ENCODE measurements at places on chromosomes 4 and X. TPM values are rescaled to one million over a fixed set of nuclear protein-coding genes. Genes with fewer than 3 reads are reported as not detected.

Gene ART3
- 0.09 TPM for total RNA-seq

Gene UNC5C
- total RNA-seq = 0.28 TPM

Gene PRKG2
- total RNA-seq = 4.6 TPM

Gene TCEAL6
- not detected for total RNA-seq

Gene SCML1
- 6.4 TPM for total RNA-seq

Gene SSX2B
- not detected for total RNA-seq

Gene CXCL10
- 0.09 TPM for total RNA-seq

Gene PHEX
- 0.46 TPM for total RNA-seq

Gene COL25A1
- 0.57 TPM for total RNA-seq

Gene MAOB
- total RNA-seq = 0.28 TPM

Gene TRIM75
- total RNA-seq = not detected

Gene HPGD
- 0.09 TPM for total RNA-seq

Gene EDNRA
- 8.0 TPM for total RNA-seq

Gene DKK2
- total RNA-seq = 0.09 TPM

Gene NUDT10
- total RNA-seq = 1.6 TPM

Gene MECP2
- total RNA-seq = 20.3 TPM

Gene CYLC1
- not detected for total RNA-seq

Gene TMEM154
- total RNA-seq = 2.3 TPM

Gene ZDHHC15
- under 0.01 TPM for total RNA-seq

Gene PLCXD1
- 2.6 TPM for total RNA-seq

Gene DCAF4L1
- 0.09 TPM for total RNA-seq

Gene FGF2
- 54.5 TPM for total RNA-seq

Gene SORCS2
- total RNA-seq = 1.1 TPM

Gene UPF3B
- total RNA-seq = 1.1 TPM

Gene NLGN4X
- 0.55 TPM for total RNA-seq

Gene CENPU
- total RNA-seq = 1.8 TPM

Gene SPACA5
- not detected for total RNA-seq

Gene GLRA2
- not detected for total RNA-seq

Gene TSR2
- total RNA-seq = 10.4 TPM

Gene ARR3
- total RNA-seq = not detected

Gene AKAP4
- total RNA-seq = not detected

Gene TEC
- 0.71 TPM for total RNA-seq

Gene GPR82
- total RNA-seq = not detected

Gene ABLIM2
- 0.14 TPM for total RNA-seq

Gene ALPK1
- 25.7 TPM for total RNA-seq

Gene LAMTOR3
- 19.5 TPM for total RNA-seq

Gene USP26
- total RNA-seq = not detected

Gene C4orf50
- not detected for total RNA-seq

Gene GLRB
- total RNA-seq = 10.2 TPM

Gene CFI
- 6.9 TPM for total RNA-seq

Gene GAGE12E
- total RNA-seq = not detected

Gene RASL11B
- 0.28 TPM for total RNA-seq

Gene KDR
- 0.28 TPM for total RNA-seq

Gene ARHGAP6
- 8.7 TPM for total RNA-seq

Gene NALF2
- not detected for total RNA-seq

Gene MID2
- 13.1 TPM for total RNA-seq

Gene CLDN22
- total RNA-seq = not detected

Gene ARHGAP36
- total RNA-seq = not detected

Gene KLHL4
- 0.43 TPM for total RNA-seq

Gene CCNG2
- 25.4 TPM for total RNA-seq

Gene CPZ
- total RNA-seq = 14.5 TPM

Gene GLRA3
- not detected for total RNA-seq

Gene IL9R
- total RNA-seq = not detected

Gene ETDB
- total RNA-seq = not detected

Gene ATP8A1
- total RNA-seq = 0.85 TPM

Gene CSN1S1
- total RNA-seq = not detected

Gene SRD5A3
- total RNA-seq = 6.2 TPM
